ENCODE measurements at places on chromosomes 6 and 20. TPM values are rescaled to one million over a fixed set of nuclear protein-coding genes. Genes with fewer than 3 reads are reported as not detected.
A peak's percentile ranks its signal among the peaks of the same experiment; 100 is the strongest.

GRCh38 chr20:35270021-35270902, 7.7 kb downstream of the MMP24OS start:
- DNase-seq, result no peak

DNA sequence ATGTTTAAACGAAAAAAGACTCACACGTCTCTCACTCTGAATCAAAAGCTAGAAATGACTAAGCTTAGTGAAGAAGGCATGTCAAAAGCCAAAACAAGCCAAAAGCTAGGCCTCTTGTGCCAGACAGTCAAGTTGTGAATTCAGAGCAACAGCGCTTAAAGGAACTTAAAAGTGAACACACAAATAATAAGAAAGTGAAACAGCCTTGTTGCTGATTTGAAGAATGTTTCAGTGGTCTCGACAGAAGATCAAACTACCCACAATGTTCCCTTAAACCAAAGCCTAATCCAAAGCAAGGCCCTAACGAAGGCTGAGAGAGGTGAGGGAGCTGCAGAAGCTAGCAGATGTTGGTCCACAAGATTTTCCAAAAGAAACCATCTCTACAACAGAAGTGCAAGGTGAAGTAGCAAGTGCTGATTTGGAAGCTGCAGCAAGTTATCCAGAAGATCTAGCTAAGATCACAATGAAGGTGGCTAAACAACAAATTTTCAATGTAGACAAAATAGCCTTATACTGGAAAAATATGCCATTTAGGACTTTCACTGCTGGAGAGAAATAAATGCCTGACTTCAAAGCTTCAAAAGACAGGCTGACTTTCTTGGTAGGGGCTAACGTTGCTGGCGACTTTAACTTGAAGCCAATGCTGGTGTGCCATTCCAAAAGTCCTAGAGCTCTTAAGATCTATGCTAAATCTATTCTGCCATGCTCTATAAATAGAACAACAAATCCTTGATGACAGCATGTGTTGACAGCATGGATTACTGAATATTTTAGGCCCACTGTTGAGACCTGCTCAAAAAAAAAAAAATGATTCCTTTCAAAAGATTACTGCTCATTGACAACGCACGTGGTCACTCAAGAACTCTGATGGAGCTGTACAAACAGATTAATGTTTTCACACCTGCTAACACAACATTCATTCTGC, 40.3 kb downstream of the SEC63 start:
- peak; percentile 2 for DNase-seq

DNA sequence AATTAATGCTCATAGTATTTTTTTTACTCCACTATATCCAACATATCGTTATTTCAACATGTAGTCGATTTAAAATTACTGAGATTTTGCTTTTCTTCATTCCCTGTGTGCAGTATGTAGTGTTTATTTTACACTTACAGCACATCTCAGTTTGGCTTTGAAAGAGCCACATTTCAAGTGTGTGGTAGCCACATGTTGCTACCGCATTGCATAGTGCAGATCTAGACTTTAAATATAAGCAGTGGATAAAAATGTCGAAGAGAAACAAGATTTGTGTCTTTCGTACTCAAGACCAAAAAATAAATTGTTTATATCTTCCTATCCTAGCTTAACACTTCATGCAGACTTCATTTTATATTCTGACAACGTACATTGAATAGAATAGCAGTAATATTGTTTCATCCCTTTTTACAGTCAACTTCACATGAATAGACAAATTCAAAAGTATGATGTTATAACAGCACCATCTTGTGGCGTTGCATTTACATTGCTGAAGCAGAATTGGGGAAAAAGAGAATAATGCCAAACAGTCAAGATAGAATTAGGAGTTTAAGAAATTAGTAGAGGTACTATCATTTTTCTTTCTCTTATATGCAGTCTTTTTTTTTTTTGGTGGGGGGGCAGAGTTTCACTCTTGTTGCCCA, 29.9 kb downstream of the FBXO5 start:
- DNase-seq, result peak; percentile 35

The YIPF3 gene
- total RNA-seq, result 158 TPM

DNA sequence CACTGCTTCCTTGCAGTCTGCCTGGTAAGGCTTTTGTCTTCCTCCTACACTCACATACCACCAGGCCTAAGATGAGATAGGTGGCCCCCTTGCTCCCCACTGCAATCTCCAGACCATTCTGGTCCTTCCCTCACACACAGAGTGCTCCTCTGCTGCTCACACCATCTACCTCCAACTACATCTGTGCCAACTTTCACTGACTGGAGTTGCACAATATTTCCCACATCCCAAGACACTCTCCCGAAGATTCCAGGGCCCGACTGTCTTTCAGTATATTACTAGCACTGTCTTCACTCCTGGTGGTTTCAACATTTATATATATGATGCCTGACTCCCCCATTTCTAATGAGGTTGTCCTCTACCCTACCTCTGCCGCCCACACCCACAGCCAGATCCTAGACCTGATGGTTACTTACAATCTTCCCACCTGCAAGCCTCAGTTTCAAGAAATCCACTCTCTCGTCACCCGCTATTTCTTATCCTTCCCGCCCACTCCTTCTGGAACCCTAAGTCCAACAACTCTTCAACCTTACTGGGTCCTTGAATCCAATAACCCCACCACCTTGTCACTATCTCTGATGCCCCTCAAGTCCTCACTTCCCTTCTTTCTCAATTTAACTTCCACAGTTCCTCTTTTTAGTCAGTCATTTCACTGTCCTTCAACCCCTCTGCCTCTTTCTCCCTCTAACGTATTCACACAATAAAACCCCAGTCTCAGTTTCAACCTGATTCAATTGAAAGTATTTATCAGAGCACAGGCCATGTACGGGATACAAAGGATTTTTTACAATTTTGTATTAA, 21.6 kb downstream of the RALGAPA2 start:
- DNase-seq, result no peak

The SNAP91 gene
- total RNA-seq, result not detected

DNA sequence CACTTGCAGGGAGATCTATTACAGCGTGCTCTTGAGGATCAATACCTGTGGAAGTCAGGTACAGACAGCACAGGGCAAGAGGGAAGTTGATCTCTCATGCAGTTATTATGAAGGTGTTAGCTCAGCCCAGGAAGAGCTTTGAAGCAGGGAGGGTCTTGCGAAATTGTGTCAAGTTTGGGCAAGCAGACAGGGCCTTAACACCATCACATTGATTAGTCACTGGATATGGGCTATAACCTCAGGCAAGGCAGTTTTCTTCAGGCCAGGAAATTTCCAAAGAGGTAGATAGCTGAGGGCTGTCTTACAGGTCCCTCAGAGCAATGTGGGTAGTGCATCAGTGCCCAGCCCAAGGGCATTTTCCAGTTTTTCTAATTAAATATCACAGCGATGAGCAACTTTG, 643.8 kb downstream of the DHX35 start:
- no peak for DNase-seq

DNA sequence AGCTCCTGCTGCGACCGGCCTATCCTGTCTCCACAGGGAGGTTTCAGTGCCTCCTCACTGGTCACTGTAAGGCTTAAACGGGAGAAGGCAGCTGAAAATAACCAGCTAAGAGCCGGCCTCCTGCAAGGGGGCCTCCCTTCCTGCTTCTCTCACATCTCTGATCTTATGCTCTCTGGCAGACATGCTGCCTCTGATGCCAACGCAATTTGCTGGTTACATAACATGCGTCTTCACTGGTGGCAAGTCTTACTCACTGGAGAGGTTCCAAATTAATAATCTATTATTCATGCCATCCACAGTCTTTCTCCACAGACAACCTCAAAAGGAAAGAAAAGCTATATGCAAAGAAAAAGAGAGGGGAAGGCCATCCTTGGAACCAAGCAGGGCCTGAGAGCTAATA, 91.8 kb upstream of the LRFN2 start:
- no peak for DNase-seq

The TRDN gene
- total RNA-seq, result not detected

GRCh38 chr6:112846681-112847080, 499.6 kb downstream of the RFPL4B start:
- DNase-seq, result no peak

- no peak for DNase-seq
Observed at GRCh38 chr6:130848945-130849344, 21.7 kb downstream of the SMLR1 start.
